EL (cell line): ENCODE measurements at places on chromosomes 3 and 15.

GRCh38 chr15:62051166-62051565 is 9.1 kb downstream of the VPS13C start:
- DNase-seq = no peak

DNA sequence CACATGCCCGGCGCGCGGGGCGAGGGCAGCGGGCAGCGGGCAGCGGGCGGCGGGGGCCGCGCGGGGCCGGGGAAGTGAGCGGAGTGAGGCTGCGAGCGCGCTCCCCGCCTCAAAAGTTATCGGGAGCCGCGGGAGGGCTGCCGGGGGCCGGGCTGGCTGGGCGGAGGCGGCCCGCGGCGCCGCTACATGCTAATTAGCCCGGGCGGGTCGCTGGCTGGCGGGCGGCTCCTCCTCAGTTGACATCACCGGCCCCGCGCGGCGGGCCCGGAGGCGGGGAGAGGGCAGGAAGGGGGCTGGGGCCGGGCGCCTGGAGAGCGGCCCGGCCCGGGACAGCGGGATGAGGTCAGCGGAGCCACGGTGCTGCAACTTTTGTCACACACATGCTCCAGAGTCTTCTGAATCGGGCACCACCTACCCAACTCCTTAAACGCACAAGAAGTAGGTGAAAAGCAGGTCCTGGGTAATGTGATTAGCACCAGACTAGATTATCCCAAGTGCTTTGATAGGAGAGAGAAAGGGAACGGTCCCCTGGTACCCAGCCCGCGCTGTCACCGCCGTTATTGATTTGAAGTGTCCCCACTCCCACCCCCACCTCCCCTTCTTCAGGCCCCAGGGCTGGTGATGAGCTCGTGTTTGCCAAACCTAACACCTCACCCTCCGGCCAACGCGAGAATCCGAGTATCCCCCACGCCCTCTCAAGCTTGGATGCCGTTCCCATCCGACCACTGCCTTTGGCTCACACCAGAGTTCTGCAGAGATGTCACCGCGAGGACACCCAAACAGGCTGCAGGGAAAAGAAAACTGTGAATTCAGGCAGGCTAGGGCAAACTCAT is at the start of gene HEG1:
Gene HEG1 (minus strand): TSS at position 85 of the 833 bp plus-strand sequence. CDS start 107 bp downstream, outside the sequence.
- peak; percentile 90 for DNase-seq

DNA sequence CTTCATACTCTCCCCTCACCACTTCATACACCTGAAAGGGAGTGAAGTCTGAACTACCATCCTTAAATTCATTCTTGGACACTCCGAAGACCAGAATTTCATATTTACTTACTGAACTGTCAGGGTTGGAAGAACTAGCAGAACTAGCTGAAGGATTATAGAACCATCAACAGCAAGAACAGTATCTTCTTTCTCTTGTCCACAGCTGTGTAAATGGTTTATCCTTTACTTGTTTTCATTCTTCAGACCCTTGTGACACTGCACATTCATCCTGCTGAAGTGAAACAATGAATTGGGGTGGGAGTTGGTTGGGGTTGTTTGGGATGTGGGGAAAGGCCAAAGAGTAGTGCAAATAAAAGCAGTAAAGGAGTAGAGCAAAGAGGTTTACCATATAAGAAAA is 350.9 kb downstream of the ZIC1 start:
- no peak for DNase-seq

DNA sequence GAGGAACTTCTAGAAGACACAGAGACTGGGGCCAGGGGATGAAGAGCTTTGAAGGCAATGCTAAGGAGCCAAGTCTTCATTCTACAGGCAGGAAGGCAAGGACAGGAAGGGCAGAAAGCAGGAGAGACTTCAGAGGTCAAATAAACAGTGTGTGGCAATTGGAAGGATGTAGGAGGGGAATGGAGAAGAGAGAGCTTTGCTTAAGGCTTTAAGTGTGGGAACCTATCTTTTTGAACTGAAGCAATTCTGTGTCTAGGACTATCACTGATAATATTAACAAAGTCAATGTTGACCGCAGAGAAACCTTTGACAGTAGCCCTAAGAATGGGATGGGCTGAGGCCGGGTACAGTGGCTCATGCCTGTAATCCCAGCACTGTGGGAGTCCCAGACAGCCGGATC is 325.0 kb downstream of the FOXP1 start:
- DNase-seq = peak; percentile 8

DNA sequence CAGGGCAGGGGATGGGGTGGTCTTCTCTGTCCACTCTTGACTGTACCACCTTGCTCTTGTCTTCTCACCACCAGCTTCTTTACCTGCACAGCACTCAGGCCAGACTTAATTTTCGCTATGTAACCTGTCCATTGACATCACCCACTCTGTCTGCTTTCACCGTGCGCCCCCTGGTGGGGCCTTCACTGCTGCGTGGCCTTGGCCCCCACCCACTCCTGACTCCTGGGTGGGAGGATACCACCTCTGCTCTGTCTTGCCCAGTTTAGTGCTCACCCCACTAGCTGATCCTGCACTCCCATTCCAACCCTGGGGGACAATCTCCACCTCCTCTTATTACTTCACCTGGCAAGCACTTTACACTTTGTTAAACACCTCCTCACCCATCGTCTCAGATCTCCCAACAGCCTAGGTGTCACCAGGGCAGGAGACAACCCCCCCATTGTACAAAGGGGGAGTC is 17.7 kb downstream of the PTH1R start:
- DNase-seq = peak; percentile 52
